ENCODE measurements at places on chromosomes 12 and 14.

GRCh38 chr14:92638904-92639303, 109.5 kb downstream of the LGMN start:
- DNase-seq, result no peak

GRCh38 chr12:106118-106591, 39.6 kb downstream of the IQSEC3 start:
- DNase-seq, result no peak

GRCh38 chr12:107783406-107784376, 9.2 kb downstream of the ASCL4 start:
- DNase-seq, result no peak

DNA sequence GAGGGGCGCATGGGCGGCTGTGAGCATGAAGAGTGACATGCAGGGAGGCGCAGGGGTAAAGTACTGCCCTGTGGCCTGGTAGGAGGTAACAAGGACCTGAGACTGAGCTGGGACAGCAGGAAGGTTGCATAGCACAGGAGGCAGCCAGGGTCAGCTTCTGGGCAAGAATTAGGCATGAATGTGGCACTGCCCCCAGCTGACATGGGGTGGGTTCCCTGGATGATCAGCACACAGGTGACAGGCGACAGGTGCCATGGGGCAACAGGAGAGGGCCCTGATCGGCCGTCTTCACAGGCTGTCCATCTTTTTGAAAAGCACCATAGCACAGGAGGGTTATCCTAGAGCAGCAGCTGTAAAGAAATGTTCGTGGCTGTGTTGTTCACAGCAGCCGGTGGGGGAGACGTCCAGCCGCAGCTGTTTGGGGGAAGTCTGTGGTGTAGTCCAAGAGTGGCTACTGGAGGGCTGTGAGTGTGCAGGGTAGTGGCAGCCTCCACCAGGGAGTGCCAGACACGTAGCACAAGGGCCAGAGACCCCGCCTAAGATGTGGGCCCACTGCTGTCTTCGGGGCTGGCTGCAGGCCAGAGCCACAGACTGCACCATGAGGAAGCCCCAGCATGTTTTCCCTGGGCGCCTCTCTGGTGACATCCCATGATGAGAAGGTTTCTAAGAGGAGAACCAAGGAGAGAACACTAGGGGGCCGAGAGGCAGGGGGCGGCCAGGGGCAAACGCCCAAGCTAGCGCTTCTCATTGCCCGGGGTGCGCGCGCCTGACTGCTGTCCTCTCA, 8.4 kb downstream of the CLBA1 start:
- no peak for DNase-seq

DNA sequence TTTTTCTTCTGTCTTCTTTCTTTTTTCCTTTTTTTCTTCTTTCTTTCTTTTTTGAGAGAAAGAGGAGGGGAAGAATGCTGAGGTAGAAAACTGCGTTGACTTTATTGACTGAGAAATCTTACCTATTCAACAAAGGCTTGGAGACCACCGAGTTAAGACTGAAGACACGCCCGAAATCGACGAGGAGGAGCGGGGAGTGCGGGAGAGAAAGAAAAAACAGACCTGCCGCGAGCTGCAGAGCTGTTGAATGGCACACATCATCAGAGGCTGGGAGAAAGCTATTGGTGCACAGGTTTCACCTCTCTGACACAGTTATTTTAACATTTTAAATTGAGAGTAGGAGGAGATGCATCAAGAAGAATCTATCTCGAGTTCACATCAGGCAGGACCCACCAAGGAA, 5.1 kb downstream of the ASCL1 start:
- no peak for DNase-seq

- no peak for DNase-seq
Observed at GRCh38 chr12:125734137-125734536, 668.9 kb downstream of the AACS start.

DNA sequence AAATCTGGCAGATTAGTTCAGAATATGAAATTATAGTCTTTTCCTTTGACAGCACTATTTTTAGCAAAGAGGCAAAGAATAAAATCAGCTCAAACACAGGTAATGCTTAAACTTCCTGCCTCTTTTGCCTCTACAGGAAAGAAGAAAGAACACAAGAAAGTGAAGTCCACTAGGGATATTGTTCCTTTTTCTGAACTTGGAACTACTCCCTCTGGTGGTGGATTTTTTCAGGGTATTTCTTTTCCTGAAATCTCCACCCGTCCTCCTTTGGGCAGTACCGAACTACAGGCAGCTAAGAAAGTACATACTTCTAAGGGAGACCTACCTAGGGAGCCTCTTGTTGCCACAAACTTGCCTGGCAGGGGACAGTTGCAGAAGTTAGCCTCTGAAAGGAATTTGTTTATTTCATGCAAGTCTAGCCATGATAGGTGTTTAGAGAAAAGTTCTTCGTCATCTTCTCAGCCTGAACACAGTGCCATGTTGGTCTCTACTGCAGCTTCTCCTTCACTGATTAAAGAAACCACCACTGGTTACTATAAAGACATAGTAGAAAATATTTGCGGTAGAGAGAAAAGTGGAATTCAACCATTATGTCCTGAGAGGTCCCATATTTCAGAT, 17.4 kb downstream of the TMPO start:
- DNase-seq, result peak; percentile 67

DNA sequence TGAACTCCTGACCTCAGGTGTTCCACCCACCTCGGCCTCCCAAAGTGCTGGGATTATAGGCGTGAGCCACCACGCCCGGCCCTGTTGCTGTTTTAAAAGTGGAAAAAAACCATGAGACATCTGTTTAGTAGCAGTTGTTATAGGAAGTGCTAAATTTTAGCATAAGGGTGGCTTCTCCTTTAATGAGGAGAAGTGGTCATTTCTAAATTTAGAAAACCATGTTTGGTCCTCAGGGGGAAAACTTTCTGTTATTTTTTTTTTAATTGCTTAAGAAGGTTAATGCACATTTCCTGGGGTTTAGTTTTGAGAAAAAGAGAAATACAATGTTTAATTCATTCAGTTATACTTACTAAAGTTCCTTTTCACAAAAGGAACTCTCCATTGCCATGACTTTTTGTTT, 102.1 kb downstream of the MYRFL start:
- DNase-seq, result no peak

DNA sequence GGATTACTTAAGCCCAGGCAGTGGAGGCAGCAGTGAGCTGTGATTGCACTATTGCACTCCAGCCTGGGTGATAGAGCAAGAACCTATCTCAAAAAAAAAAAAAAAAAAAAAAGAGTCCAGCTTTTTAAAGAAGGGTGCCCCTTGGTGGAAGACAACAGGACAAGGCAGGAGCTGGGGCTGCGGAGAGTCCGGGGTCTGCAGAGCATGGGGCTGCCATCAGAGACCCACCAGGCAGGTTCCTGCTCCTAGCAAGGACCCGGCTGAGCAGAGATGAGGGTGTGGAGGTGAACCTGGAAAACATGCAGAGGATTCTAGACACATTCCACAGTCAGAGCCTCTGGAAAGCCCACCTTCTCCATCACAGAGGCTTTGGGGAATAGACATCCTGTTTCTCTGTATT, 21.0 kb upstream of the CIPC start:
- DNase-seq, result no peak

DNA sequence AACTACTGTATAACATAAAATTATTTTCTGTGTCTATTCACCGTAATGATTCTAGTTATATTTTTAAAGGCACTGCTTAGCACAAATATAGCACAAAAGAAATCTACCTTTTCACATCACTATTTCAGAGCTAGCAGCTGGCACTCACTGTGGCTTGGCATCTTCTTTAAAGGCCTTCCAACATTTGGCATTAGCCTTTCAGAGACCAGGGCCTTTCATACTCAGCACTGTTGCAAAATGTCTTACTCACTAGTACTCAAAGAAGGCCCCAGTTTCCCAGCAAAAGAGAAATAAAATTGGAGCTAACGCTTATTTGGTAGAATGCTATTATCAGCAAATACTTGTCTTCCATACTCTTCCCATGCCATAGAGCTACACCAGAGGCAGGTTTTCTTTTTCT, 238.4 kb downstream of the MED13L start:
- DNase-seq, result no peak

DNA sequence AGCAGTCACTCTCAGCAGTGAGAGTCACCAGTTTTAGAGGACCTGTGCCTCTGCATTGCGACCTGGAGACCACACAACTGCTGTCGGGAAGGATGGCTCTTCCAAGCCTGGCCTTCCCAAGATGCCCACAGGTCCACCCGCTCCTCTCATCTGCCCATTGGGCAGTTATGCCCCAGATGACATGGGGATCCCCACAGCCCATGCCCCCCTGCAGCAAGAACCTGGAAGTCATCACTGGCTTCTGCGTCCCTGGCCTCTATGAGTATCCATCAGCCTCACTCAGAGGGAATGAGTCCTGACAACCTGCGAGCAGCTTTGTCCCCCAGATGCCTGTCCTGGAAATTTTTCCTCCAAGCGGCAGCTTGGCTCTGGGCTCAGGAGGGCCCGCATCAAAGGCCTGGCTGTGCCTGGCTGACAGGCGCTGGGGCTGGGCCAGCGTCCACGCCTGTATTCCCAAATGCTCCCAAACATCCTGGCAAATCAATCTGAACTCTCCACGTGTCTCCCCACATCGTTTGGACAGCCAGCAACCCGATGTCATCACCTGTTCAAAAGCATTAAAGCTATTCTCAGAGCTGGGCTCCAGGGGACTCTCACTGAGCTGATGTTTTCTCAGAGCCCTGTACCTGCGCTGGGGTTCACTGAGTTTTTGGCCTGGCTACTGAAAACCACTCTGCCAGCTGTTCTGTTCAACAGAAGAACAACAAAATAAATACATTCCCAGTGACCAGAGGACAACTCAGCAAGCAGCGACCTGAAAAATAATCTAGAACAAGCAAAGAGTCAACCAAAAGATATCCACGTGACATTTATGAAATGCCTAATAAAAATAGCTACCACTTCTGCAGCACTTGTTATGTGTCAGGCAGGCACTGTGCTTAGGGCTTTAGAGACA, 57.8 kb downstream of the CLMN start:
- DNase-seq, result no peak

DNA sequence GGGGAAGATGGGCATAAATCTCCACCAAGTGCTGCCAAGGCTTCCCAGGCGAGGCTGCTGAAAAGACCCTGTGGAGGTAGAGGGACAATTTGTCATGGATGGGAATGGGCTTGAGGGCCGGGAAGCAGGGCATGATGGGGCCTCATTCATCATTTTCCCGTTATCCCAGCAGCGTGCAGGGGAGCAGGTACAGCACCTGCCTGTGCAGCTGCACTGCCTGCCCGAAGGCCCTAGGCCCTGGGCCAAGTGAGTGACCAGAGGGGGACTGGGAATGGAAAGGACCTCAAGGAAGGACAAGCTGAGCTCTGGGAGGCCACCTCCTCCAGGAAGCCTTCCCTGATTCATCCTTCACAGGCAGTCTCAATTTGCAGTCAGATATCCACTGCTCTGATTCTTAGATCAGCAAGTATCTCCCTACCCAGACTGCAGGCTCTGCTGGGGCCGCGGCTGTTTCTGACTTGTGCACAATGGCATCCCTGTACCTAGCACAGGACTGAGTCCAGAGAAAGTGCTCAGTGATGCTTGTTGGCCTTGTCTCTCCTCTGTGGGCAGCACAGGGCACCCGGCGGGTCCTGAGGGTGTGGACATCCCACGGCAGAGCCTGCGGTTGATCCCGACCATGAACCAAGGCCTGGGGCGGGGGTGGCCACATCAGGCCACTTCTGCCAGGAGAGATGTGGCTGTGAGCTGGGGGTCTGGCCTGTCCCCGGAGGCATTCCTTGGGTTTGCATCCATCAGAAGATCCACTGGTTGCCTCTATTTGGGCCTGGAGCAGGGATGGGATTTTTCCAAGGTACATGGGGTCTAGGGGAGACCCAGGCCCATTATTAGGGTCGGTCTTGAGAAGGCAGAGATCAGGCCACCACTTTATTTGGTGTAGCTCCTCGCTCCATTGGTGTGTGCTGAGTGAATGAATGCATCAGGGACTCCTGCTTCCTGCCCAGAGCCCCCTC, 167.3 kb upstream of the RTL1 start:
- no peak for DNase-seq

DNA sequence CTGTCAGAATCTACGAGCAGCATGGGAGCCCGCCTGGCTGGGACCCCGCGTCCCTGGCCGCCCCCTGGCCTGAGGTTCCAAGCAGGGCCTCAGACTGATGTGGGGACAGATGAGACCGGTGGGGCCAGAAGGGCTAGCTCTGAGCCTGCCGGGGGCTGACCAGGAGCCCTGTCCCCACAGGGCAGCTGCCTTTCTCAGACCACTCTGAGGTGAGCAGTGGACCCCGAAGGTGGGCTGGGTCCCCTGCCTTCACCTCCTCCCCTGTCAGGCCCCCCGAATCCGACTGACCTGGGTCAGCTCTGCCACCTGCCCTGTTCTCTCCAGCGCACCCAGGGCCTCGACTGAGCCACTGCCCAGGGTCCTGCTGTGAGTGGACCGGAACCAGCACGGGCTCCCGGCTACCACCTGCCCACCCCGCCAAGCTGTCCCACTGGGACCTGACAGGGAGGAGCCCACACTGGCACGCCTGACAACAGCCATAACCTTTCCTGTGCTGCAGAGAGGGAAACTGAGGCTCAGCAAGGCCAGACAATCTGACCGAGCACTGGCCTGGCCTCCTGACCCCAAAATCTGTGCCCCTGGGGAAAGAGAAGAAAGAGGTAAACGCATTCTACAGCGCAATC, 29.7 kb upstream of the TMEM179 start:
- no peak for DNase-seq

GRCh38 chr14:53391631-53392285, 238.6 kb upstream of the DDHD1 start:
- DNase-seq, result no peak

GRCh38 chr12:91851741-91852477, 293.7 kb downstream of the BTG1 start:
- DNase-seq, result no peak

- no peak for DNase-seq
Observed at GRCh38 chr12:92185052-92185451, 39.4 kb upstream of the BTG1 start.

DNA sequence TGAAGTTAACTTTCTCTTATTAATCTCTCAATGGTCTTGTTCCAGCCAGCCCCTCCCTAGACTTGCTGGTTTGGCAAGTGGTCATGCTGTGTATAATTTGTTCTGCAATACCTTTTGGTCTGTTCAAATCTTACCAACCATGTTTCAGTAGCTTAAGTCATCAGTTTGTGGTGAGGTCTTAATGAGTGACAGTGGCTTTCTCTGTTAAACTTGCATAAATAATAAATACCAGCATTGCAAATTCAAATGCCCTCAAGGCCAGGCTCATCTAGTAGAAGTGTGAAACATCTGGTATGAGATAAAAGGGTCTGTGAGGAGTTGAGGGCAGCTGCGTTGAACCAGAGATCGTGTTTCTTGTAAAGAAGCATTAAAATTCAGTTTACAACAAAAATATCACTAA, 319.5 kb downstream of the TMEM117 start:
- DNase-seq, result no peak

DNA sequence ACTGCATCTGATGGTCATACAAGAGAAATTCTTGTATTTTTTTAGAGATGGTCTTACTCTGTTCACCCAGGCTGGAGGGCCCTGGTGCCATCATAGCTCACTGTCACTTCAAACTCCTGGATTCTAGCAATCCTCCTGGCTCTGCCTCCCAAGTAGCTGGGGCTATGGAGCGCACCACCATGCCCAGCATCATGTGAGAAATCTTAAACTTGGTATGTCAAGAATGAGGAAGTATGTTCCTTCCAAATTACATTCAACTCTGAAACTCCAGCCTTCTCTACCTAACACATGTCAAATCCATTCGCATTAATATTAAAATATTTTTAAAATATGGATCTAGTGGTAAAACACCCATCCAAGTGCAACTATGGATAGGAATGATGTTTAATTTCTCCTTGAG, 27.5 kb upstream of the CDKN3 start:
- DNase-seq, result no peak

GRCh38 chr14:43438056-43438455, 1069.0 kb downstream of the FSCB start:
- no peak for DNase-seq

GRCh38 chr14:103593577-103593976, 30.8 kb downstream of the COA8 start:
- no peak for DNase-seq

GRCh38 chr14:102893452-102893851, 29.0 kb upstream of the AMN start:
- DNase-seq, result no peak

Data from hematopoietic multipotent progenitor cell treated with erythropoietin and hydrocortisone succinate and interleukin-3 and kit ligand, for 15 days (in vitro differentiated cells).